ENCODE measurements at places on chromosomes 2 and 18.

GRCh38 chr2:19538411-19538963, 180.1 kb upstream of the OSR1 start:
- DNase-seq, result no peak

- no peak for DNase-seq
Measured at GRCh38 chr2:224968051-224968450, 74.2 kb downstream of the DOCK10 start.

- DNase-seq, result no peak
Measured at GRCh38 chr18:55354795-55355194, 233.2 kb downstream of the TCF4 start.

- DNase-seq, result no peak
Measured at GRCh38 chr2:196324211-196324610, 152.8 kb upstream of the STK17B start.

DNA sequence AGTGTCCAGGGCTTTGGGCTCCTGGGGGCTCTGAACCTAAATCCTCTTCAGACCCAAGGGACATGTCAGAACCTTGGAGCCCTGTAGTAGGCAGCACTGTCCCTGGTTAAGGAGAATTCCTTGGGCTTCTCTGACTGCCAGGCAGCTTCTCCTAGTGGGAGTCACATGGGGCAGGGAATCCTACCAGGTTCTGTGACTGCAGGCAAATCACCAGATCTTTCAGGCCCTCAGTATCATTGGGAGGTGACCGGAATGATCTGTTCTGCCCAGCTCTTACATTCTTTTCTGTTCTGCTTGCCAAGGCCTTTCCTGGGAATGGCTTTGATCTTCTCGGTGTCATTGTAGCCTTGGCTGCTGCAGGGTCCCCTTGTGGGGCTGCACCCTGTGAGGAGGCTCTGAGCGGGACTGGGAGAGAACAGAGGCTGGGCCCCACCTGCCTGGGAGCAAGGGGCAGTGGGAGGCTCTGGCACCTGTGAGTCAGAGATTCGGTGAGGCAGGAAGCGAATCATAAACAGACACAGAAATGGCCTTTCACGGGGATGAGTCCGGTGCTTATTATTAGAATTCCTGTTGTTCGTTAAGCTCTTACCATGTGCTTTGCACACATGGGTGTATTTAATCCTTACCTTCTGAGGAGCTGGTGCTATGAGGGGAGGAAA, 14.1 kb downstream of the CEP68 start:
- no peak for DNase-seq

DNA sequence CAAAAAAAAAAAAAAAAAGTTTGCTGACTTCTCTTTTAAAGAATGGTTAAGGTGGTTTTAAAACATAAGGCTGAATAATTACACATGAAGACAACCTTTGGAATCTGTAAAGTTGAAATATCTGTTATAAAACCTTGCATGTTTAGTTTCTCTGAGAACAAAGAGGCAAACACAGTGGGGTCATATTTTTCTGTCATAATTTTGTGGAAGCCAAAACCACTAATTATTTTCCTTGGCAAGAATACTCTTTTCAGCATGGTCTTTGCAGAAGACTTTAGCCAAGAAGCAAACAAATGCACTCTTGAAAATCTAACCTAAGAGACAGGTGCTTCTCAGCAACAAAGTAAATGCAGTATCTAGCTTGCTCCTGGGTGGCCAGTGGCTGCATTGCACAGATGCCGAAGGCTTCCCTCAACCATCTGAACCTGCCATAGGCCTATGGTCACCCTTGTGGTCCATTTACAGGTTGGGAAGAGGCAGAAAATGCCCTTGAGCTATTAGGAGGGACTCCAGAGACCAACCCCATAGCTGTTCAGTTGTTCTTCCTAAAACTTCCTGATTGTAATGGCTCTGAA, 44.8 kb downstream of the ZAP70 start:
- DNase-seq, result no peak

- DNase-seq, result no peak
Measured at GRCh38 chr2:86021396-86022378, 84.0 kb downstream of the POLR1A start.

- no peak for DNase-seq
Measured at GRCh38 chr2:40148334-40148733, 303.6 kb downstream of the SLC8A1 start.

DNA sequence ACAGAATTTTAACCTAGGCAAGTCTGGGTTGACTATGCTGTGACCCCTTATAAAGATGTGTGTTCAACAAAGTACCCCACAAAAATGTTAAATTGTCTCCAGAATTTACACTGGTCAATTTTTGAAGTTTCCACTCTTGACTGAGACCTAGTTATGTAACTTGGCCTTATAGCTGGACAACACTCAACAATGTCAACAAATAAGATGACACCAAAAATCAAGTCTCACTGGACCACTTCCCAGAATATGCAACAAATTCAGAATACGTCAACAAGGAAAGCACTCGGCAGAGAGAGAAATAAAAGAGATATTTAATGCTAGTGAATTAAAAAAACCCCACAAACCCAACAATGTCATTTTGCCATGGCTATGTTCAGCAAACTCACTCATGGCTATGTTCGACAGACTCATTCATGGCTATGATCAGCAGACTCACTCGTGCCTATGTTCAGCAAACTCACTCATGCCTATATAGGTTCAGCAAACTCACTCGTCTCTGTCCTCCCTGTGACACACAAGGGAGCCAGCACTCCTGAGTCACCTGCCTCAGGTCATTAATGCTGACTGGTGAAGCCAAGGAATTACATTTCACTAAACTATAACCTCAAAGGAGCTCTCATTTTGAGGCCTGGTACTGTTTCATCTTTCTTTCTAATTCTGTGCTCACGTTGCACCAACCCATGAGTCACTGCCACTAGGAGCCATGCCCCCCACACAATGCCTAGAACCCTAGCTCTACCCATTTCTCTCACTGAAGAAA, 72.7 kb downstream of the PTPN2 start:
- DNase-seq, result no peak

- DNase-seq, result no peak
Measured at GRCh38 chr18:37654731-37655369, 89.3 kb upstream of the CELF4 start.

DNA sequence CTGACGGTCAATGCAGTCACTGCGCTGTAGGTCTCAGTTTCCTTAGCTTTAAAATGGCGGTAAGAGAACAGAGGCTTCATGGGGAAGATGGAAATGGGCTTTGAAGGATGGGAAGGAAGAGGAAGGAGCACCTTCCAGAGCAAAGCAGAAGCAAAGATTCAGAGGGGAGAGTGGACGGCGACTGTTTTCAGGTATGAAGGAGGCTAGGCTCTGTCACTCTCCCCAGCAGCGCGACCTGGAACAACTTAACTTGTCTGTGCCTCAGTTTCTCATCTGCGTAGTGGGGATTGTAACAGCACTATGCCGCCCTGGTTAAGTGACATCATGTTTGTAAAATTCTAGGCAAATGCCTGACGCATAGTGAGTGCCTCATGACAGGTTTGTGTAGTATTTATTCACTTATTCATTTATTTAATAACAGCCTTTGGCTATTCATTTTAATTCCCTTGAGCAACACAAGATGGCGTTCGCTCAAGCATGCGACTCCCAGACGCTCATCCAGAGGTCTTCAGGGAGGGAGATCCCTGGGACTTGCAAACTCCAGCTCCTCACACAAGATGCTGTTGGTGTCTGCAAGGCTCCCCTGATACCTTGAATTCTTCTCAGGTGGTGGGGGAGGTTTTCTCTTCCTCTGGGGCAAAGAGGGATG, 336.3 kb downstream of the DYSF start:
- DNase-seq, result no peak

DNA sequence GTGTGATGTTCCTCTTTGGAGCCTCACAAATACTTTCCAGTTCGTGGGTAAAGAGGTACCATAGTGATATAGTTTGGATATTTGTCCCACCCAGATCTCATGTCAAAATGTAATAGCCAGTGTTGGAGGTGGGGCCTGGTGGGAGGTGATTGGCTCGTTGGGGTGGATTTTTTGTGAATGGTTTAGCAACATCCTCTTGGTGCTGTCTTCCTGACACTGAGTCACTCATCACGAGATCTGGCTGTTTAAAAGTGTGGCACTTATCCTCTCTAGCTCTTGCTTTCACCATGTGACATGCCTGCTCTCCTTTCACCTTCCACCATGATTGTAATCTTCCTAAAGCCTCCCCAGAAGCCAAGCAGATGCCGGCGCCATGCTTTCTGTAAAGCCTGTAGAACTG, 3.0 kb upstream of the CCDC93 start:
- no peak for DNase-seq

DNA sequence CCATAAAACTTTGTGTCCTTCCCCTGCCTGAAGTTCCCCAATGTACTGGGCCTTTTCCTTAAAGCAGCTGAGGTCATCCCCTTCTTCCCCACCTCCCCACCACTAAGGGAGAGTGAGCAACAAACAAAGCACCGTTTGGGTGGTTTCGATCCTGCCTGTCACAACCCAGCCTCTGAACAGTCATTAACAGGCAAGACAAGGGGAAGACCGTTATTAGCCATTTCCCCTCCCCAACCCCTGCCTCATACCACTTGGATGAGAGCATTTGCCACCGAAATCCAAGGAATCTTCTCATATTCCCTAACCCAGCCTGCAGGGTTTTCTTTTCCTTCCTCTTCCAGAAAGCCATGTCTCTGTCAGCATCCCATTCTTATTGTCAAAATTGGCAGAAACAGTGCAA, 65.6 kb downstream of the STRADB start:
- no peak for DNase-seq

DNA sequence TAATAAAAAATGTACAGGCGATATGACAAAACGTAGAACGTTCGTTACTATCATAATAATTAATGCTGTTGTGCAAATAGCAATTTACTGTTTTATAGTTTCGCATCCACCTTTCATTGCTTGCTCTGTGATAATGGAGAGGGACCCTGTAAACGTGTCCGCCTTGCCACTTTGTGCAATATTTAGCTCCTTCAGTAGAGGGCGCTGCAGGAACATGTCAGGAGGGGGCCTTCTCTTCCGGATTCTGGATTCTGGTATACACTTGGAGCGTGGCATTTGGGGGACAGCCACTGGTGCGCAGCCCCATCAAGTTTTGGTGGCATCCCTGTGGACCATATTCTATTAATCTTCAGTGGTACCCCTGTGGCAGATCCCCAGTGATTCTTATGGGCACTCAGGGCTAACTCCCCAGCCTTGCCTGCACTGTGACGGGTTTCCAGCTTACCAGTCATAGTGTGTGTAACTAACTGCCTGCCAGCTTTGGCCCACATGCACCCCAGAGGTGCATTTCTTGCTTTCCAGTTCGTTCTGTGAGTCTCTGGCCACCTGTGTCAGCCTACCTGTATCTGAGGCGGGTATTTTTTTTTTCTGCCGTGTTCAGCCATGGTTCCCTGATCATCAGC, 140.3 kb downstream of the CYRIA start:
- DNase-seq, result no peak

- DNase-seq, result no peak
Measured at GRCh38 chr18:9991011-9992000, 77.5 kb downstream of the VAPA start.

DNA sequence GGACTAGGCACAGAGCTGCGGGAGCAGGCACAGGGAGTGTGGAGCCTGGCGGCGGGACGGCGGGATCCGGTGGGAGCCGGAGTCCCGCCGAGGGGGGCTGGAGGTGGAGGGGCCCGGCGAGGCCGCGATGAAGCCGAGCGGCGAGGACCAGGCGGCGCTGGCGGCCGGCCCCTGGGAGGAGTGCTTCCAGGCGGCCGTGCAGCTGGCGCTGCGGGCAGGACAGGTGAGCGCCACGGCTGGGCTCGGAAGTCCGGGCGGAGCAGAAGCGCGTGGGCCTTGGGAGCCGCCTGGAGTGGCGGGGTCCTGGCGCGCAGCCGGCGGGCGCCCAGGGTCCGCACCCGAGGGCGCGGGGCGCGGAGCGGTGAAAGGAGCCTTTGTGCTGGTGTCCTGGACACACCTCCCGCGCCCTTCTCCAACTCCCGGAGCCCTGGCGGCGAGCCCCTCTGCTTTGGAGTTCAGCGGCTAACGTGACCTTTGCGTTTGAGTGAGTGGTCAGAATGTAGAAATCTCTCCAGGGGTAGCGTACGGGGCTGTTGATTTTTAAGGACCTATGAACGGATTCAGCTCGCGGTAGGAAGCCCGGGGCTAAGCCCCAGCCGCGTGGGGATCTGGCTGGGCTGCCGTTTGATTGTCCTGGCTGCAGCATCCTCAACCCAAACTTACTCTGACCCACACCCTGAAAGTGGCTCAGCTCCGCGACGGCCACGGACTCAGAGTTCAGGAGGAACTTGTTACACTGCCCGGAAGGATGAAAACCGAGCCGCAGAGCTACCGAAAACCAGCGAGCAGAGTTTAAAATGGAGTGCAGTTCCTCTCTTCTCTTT, 448 bp downstream of the IMPA2 start:
- no peak for DNase-seq

DNA sequence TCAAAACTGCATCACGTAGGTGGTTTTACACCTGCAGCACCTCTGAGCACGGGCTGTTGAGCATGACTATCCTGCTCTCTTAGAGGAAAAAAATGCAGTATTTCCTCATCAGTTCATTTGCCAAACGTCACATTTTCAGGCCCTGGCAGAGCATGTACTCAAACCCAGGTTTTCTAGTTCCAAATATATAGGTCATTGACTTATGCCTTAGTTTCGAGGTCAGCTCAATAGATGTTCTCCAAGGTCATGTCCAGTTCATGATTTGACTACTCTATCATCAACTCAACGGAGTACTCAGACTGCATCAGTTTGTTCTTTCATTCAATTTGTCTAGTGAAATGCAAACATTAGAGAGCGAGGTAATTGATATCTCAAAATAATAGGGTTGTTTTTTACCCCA, 39.3 kb upstream of the STAT1 start:
- DNase-seq, result no peak

Measured in iPS DF 19.7 (cell line).